ENCODE measurements at places on chromosomes 16 and 17.

DNA sequence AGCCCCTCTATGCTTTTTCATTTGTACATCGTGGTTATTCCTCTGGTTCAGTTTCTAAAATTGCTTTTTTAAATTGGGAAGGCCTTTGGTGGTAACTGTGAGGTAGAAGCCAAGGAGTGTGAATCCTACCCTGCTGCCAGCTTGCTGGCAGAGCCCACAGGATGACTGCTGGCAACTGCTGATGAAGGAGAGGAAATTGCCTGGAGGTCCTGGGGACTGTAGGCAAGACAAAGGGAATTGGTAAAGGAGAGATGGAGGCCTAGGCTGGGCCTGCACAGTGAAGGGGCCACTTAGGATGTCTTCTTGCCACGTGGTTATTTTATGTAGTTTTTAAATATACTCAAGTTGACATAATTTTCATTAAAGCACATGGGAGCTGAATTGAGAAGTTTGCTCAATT is 15.8 kb downstream of the C17orf58 start:
- DNase-seq = no peak

- no peak for DNase-seq
Observed at GRCh38 chr16:10578474-10579316, 1.7 kb downstream of the EMP2 start.

- DNase-seq = no peak
Observed at GRCh38 chr17:36131421-36131820, 27.8 kb downstream of the CCL4 start.

- no peak for DNase-seq
Observed at GRCh38 chr16:1488054-1488601, 616 bp downstream of the PTX4 start.

- DNase-seq = no peak
Observed at GRCh38 chr17:73705594-73705993, 61.3 kb upstream of the SDK2 start.

GRCh38 chr16:17590711-17591654 is 120.2 kb upstream of the XYLT1 start:
- no peak for DNase-seq

GRCh38 chr16:57800200-57801097 is 1.8 kb downstream of the KIFC3 start:
- DNase-seq = no peak

DNA sequence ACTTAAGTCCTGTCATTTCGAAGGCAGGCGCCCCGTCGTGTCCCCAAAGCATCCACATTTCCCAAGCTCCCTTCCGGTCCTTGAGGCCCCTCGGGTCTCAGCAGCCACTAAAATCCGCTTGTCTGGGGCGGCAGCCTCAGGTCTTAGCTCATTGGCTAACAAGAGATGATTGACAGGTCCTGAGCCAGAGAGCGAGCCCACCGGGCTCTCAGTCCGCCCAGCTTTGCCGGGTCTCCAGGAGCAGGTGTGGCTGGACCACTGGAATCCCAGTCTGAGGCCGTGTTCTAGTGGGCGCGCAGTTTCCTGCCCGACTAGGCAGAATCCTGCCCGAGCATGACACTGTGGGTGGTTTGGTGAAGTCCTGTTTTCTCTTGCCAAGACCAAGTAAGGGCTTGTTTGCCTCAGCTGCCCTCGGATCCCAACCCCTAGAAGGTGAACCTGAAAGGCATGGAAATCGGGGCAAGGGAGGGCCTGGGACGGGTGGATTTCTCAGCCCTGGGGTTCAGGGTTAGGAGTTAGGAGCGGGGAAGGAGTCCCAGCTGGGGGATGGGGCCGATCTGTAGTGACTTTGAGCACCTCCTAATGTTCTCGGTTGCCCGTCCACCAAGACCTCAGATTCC is 42.8 kb downstream of the MRC2 start:
- DNase-seq = no peak

- DNase-seq = peak; percentile 33
Observed at GRCh38 chr17:80899402-80900268, 92.0 kb upstream of the CHMP6 start.

DNA sequence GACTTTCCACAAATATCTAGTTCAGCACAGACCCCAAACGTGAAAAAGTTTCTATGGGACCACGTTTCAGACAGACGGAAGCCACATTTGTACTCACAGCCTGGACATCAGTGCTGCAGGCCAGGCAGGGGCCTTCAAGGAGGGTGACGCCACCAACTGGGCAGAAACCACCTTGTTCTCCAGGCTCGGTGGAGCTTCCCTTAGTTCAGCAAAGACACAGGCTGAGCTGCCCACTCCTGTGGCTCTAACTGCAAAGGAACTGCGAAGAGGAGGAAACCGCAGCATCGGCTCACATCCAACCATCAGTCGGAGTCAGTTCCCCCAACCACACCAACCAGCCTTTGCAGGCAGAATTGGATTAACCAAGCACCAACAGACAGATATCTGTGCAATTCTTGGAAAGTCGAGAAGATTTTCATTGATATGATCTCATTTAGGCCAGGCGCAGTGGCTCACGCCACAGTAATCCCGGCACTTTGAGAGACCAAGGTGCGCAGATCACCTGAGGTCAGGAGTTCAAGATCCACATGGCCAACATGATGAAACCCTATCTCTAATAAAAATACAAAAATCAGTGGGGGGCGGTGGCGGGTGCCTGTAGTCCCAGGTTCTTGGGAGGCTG is 73.3 kb upstream of the CNEP1R1 start:
- DNase-seq = no peak

DNA sequence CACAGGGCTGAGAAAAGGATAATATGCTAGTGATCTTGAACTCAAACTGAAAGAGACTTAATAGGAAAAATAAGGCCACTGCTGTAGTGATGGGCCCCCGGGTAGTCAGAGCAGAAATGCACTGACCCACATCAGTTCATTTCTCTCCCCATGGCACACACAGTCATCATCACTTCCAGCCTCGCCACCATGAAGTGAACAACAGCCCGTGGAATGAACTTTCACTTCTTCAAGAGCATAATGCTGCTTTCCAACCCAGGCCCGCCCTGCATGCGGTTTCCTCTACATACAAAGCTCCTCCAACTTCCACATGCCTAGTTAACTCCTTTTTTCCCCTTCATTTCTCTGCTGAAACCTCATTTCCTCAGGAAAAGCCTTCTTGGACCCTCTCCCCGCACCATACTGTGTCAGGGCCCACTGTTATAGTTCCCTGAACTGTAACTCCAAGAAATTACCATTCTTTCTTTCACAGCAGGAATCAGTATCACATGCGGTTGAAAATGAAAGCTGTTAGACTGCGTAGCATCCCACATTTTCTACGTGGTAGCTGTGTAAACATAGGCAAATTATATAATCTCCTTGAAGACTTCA is 65.8 kb upstream of the SMIM36 start:
- DNase-seq = no peak

DNA sequence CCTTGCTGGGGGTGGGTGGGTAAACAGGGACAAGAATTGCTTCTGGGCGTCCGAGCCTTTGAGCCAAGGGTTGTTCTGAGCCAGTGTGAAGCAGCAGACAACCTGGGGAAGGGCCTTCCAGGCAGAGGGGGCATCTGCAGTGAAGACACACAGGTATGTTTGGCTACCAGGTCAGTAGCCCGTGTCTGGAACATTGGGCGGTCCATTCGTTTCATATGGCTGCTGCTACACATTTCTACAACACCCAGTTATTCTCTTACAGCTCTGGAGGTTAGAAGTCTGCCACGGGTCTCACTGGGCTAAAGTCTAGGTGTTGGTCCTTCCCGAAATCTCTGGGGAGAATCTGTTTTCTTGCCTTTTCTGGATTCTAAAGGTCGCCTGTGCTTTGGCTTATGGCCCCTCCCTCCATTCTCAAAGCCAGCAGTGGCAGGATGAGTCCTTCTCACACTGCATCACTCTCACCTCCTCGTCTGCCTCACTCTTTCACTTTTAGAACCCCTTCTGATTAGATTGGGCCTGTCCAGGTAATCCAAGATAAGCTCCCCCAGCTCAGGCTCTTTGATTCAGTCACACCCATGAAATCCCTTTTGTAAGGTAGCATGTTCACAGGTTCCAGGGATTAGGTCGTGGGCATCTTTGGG is 136.1 kb downstream of the CLEC16A start:
- DNase-seq = no peak

DNA sequence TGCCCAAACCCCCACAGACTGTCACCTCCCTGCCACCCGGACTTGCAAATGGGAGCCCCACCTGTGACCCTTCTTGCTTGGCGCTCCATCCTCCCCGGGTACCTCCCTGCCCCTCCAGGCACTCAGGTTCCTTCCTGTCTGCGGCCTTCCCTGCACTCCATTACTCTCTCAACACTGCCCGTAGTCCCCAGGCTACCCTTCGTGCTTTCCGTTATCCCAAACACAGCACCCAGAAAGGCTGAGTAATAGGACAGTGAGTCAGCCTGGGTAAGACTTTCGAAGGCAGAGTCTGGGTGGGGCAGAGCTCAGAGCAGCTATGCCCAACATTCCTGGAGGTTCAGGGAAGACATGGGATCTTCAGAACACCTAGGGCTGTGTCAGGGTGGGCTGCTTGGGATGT is 16.6 kb upstream of the C16orf74 start:
- no peak for DNase-seq

- no peak for DNase-seq
Observed at GRCh38 chr16:46632778-46633733, 11.9 kb upstream of the SHCBP1 start.

- no peak for DNase-seq
Observed at GRCh38 chr16:71514476-71514875, 11.8 kb upstream of the CHST4 start.

- no peak for DNase-seq
Observed at GRCh38 chr17:68053231-68054013, 17.9 kb downstream of the KPNA2 start.

GRCh38 chr16:57381791-57382534 is 9.7 kb downstream of the CX3CL1 start:
- no peak for DNase-seq

DNA sequence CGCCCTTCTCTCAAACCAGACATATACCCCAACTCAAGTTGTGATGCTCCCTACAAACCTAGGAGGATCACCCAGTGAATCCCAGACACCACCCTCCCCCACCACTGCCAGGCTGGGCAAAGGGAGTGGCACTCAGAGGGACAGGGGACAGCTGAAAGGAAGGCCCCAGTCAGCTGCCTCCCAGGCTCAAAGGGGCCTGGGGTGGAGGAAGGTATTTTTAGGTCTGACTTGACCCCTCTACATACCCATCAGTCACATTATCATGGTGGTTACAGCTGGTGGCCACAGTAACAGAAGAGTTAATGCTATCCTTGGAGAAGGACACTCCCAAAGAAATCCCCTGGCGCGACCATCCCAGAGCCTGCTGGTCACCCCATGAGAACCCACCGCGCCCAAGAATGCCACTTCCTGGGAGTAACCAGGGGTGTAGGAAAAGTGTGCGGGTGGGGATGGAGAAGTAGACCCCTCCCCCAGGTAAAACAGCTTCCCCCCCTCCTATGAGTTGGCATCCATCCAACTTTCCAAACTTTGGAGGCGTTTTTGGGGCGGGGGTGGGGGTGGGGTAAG is 1.1 kb downstream of the CACNB1 start:
- no peak for DNase-seq

DNA sequence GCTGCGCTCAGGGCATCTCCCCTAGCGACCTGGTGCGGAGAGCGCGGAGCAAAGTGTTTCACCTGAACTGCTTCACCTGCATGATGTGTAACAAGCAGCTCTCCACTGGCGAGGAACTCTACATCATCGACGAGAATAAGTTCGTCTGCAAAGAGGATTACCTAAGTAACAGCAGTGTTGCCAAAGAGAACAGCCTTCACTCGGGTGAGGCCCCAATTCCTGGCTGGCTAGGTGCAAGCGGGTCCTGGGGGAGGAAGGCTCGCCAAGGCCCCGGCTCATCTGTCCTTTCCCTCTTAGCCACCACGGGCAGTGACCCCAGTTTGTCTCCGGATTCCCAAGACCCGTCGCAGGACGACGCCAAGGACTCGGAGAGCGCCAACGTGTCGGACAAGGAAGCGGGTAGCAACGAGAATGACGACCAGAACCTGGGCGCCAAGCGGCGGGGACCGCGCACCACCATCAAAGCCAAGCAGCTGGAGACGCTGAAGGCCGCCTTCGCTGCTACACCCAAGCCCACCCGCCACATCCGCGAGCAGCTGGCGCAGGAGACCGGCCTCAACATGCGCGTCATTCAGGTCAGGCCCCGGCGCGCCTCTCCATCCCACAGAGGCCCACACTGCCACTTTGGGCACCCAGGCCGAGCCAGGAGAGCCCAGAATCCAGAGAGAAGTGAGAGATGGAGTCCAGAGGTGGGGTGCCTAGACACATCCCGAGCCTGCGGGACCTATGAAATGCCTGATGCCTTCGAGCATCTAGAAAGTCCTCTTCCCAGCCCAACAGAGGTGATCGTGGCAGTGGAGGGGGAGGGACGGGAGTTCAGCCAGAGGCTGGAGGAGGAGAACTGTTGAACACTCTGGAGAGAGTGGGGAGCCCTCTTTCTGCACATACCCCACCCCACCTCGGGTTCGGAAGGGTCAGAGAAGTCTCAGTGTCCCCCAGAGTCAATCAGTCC is 3.3 kb downstream of the LHX1 start:
- DNase-seq = no peak

- no peak for DNase-seq
Observed at GRCh38 chr17:20306924-20307323, 160.4 kb downstream of the LGALS9B start.

- DNase-seq = no peak
Observed at GRCh38 chr17:75024686-75025397, 12.4 kb downstream of the MRPL58 start.

- no peak for DNase-seq
Observed at GRCh38 chr16:65426484-65426883, 304.6 kb upstream of the CDH11 start.

DNA sequence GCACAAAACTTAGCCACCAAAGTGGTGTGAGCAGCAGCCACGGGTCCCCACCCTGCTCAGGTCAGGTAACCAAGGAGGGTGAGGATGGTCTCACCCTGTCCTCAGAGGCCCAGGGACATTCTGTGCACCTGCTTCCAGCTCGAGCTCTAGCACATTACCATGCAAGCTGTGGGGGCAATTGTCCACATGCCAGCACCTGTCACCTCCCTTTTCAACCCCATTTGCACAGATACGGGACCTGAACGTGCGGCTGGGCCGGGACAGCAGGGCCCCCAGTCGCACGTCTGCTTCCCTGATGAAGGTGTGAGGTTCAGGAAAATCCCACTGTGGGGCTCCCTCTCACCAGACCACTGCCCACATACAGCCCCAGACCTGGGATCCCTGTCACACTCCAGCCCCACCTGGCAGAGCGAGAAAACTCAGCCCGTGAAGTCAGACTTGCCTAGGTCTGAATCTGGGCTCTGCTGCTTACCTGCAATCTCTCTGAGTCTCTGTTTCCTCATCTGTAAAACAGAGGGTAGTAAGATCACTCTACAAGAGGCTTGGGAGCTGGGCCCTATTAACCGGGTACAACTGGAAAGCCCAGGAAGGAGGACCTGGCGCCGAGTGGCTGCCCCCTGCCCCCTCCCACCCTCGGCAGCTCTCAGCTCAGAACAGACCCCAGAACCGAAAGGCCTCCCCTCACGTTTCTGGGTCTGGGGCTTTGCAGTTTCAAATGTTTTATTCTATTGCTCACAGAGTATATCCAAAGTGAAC is 7.9 kb downstream of the WFIKKN2 start:
- DNase-seq = no peak

GRCh38 chr16:11232852-11233726 is 22.9 kb downstream of the SOCS1 start:
- DNase-seq = no peak

- peak; percentile 89 for DNase-seq
Observed at GRCh38 chr17:45147581-45148182, 593 bp upstream of the HEXIM1 start.

GRCh38 chr17:17523001-17523730 is 27.0 kb upstream of the RASD1 start:
- DNase-seq = peak; percentile 56
